ENCODE measurements at places on chromosomes 3 and 15.
A peak's percentile ranks its signal among the peaks of the same experiment; 100 is the strongest.

DNA sequence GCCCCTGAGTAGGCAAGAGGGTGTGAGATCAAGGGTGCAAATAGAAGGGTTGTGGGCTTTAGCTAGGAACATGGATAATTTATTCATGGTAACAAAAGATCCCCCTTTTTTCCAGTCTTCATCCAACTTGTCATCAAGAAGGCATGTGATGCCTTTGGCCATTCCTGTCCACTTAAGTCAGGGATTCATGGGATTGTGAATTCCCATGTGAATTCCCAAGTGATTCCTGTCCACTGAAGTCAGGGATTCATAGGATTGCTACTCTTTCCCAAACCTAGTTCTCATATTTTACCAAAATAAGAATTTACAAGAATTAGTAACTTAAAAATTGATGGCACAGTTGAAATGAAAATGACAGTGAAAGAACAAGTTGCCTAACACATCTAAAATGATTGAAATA is 40.8 kb downstream of the HMG20A start:
- ATAC-seq, result no peak

GRCh38 chr3:122982216-122983185 is 45.1 kb downstream of the SEMA5B start:
- ATAC-seq, result peak; percentile 35

DNA sequence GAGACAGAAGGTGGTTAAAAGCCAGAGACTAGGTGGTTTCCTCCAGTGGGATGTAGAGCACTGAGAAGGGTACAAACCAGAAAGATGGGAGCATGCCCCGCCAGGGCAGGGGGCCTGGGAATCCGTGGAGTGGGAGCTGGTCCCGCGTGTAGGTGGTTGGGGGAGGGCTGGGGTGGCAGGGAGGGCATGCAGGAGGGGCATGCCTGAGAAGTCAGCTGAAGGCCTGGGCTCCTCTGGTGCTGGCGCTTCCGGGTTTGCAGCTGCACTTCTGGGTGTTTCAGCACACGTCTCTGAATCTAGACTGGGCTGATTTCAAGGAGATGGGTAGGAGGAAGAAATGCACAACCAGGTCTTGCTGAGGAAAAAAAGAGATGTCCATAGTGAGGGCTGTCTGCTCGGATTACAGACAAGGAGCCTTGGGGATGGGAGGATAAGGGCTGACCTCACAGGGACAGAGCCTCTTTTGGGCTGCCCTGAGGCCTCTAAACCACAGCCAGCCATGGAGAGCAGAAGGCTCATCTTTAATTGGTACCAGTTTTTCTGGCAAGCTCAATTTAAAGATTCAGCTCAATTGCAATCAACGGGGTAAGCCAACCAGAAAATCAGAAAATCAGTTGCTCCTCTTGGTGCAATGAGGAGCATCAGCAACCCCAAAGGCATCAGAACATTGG is 151.9 kb downstream of the FAM43A start:
- no peak for ATAC-seq

GRCh38 chr3:113132571-113132996 is 78.8 kb upstream of the BOC start:
- ATAC-seq, result no peak

DNA sequence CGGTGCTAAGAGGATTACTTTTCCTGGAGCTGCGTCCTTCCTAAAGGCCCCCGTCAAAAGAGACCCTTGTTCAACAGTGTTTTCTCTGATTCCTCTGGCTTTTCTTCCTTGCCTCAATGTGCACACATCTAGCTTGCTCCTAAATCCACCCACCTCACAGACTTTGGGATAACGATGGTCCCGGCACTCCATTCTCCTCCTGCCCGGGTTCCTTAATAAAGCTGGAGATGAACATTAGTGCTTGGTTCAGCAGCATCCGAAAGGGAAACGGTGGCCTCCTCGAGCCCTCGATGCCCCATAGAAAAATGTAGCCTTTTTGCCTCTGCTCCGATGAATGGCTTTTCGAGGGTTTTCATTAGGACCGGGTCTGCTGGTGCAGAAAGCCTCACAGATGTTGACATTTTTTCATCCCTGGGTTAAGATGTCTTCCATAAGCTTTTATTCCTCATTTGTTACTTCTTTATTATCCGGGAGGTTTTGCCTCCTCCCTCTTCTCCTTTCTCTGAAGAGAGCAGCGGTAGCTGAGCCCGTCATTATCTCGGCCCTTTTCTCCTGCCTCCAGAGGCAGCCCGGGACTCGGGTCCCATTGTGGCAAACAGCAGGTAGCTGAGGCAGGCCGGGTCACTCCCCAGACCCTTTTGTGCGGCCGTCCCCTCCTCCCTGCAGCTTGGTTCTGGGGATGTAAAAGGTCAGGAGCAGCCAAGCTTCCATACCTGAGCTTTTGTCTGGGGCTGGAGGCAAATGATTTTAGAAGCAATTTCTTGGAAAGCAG is 64.6 kb downstream of the CPN2 start:
- ATAC-seq, result no peak

GRCh38 chr3:156674911-156675829 is 780 bp downstream of the TIPARP start:
- peak; percentile 17 for ATAC-seq

DNA sequence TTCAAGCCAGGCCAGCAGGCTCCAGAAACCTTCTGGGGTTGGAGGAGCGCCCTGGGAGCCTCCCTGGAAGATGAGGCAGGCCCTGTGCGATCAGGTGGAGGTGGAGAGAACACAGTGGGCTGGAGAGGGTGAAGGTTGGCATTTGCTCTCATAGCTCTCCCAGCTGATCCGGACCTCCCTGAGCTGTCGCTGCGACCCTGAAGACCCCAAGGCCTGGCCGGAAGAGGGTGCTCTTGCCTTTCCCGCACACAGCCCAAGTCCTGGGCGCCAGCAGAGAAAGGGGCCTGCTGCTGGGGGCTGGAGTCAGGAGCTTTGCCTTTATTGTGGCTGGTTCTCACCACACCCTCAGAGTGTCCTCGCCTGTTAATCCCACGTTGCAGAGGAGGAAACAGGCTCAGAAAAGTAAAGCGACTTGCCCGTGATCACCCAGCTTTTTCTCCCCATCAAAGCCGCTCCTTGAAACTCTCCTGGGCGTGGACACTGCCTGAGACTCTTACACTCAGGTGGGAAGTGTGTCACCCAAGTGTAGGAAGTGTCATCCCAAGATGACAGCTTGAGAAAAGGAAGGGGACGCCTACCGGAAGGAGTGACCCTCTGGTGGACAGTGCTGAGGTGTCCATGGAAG is 8.6 kb upstream of the RPL29 start:
- no peak for ATAC-seq

DNA sequence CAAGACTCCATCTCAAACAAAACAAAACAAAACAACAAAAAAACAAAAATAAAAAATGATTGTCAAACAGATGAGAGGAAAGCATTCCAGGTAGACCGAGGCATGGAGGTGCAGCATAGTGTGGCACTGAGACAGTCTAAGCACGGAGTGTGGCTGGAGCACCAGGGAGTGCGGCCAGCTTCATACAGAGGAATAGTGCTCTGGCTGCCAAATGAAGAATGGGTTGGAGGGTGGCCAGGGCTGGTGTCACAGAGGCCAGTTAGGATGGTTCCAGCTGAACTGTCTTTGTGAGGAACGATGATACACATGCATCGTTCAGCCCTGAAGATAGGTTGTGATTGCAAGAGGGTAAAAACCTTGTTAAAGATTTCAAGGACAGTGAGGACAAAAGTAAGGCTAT is 28.3 kb downstream of the MITF start:
- ATAC-seq, result peak; percentile 54

DNA sequence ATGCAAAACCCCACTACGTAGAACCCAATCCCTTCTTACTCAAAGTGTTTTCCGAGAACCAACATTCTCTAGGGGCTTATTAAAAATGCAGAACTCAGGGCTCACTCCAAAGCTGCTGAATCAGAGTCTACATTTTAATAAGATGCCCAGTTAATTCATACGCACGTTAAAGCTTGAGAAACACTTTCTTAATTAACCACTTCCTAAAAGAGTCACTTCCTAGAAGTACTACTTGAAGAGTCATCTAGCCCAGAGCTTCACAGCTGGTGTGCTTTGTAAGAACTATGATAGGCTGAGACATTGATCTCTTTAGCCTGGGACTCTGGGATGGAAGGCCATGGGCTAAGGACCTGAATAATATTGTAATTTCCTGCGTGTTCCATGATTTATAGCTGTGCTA is 9.0 kb downstream of the COL6A5 start:
- ATAC-seq, result no peak

Data from gastroesophageal sphincter (tissue), 4 donors.